Esophagus muscularis mucosa (tissue), 4 donors: ENCODE measurements at places on chromosomes 3 and 15.

GRCh38 chr15:26759986-26760385 is 12.9 kb downstream of the GABRB3 start:
- no peak for DNase-seq

- no peak for DNase-seq
These were observed 34.5 kb downstream of the MAGI1 start for GRCh38 chr3:66004244-66004643.

DNA sequence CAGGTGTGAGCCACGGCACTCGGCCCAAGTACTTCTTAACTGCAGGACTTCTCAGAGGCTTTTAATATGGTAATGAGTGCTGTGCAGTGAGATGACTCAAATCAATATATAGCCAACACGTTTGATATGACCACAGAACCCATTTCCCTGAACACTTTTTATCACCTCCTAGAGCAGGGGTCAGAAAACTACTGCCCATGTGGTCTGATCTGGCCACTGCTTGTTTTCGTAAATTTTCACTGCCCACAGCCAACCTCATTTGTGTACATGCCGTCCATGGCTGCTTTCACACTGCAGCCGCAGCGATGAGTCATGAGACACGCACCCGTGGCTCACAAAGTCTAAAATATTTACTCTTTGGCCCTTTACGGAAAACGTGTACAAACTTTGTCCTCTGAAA is 179.2 kb downstream of the RORA start:
- no peak for DNase-seq

DNA sequence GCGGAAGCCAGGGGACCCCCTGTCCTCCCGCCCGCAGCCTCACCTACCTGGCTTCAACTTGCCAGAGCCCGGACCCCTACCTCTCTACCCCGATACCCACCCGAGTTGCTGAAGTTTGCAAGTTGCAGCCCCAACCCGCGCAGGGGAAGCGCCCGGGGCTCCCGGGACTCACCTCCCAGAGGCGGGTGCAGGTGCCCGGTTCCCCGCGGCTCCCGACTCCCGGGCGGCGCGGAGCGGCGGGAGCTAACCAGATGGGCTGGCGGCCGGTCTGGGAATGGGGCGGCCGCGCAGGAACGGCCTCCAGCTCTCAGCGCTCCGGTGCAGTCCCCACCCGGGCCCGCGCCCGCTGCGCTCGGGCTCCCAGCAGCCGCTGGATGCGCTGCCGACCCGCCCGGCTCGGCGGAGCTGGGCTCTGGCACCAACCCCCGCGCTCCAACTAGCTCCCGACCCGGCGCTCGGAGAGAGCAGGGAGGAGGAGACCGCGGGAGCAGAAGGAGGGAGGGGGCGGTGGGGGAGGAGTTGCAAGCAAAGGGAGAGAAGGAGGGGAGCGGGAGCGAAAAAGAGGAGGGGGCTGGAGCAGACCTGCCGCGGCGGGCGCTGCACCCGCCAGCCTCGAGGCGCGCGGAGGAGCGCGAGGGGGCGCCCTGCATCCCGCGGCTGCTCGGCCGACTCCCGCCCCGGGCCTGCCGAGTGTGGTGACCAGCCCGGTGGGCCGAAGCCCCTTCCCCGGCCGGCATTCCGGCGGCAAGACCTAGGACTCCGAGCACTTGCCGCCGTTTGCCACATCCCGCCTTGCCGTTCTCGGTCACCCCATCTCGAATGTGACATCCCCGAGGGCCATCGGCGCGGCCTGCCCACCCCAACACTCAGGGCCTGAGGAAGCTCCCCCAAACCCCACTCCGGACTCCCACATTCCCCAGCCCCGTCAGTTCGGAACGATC is at the start of gene SEMA5B:
TSS of gene SEMA5B (minus strand) at position 472 of the 941 bp plus-strand sequence. CDS start 66,500 bp downstream, outside the sequence.
- DNase-seq: no peak

DNA sequence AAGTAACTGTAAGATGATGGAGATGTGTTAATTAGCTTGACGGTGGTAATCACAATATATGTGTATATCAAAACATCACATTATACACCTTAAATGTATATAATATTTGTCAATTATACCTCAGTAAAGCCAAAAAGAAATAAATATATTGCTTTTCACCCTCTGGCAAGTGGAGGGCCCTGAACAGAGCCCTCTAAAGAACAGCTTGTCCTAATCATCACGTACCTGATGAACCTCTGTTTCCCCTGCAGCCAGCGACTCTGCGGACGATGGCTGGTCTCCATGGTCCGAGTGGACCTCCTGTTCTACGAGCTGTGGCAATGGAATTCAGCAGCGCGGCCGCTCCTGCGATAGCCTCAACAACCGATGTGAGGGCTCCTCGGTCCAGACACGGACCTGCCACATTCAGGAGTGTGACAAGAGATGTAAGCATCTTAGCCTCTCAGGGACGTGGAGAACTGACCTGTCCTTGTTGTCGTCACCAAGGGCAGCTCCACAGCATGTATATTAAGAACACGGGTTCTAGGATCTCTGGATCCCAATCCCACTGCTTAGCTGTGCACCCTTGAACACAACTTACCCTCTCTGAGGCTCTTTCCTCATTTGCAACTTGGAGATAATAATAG is 6.3 kb downstream of the THBS1 start:
- DNase-seq: no peak
